ENCODE measurements at places on chromosomes 12 and 14. TPM values are rescaled to one million over a fixed set of nuclear protein-coding genes. Genes with fewer than 3 reads are reported as not detected.

Gene SCNN1A
- total RNA-seq: 3.6 TPM

Gene HOXC12
- total RNA-seq: not detected

Gene DEPDC4
- 1.3 TPM for total RNA-seq

Gene LTB4R2
- total RNA-seq: 3.6 TPM

Gene CCDC38
- total RNA-seq: 0.06 TPM

Gene RNF212B
- not detected for total RNA-seq

Gene TMPRSS12
- not detected for total RNA-seq

Gene ASCL1
- not detected for total RNA-seq

Gene CRIP2
- total RNA-seq: 92.8 TPM

Gene TMEM119
- total RNA-seq: not detected

Gene KCNH5
- not detected for total RNA-seq

Gene LYZ
- total RNA-seq: not detected

Gene CCDC196
- not detected for total RNA-seq

Gene CLEC9A
- not detected for total RNA-seq

Gene CS
- total RNA-seq: 147 TPM

Gene BTBD7
- total RNA-seq: 11.1 TPM

Gene DAO
- not detected for total RNA-seq
